ENCODE measurements at places on chromosomes 4 and X.

DNA sequence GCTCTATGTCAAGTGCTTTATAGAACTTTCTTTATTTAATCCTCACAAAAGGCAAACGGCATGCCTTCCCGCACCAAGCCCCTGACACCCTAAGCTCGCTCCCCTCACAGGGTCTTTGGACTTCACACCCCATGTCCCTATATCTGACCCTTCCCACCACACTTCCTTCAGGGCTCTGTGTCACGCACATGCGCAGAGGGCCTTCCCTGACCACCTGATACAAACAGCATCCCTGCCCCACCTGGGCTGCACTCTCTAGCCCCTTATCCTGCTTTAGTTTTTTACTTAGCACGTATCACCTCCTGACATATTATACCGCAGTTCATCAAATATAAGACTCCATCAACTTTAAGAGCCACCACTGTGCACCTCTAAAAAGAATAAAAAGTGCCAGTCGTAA is 49.8 kb downstream of the SOD3 start:
- DNase-seq = no peak

GRCh38 chr4:101556842-101557241 is 209.5 kb upstream of the PPP3CA start:
- no peak for DNase-seq

DNA sequence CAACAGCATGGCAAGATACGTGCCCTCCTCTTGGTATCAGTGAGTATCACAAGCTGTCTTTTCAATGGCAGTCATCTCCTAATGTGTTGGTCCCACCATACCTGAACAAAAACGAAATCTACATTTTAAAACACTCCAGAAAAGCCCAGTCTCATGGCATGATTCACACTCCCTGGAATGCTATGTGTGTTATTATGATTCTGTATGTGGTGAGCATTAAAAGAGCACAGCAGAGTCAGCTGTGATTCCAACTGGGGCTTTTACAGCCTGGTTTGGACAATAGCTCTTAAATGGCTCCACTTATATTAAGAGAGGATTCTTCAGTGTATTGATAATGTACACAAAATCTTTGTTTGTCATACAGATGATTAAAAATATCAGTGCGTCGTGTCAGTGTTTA is 274.1 kb upstream of the GK2 start:
- no peak for DNase-seq

- DNase-seq = no peak
Measured at GRCh38 chr4:173535165-173535902, 5.3 kb upstream of the HAND2 start.

- DNase-seq = peak; percentile 1
Measured at GRCh38 chr4:129641179-129641578, 545.2 kb downstream of the C4orf33 start.
